ENCODE measurements at places on chromosomes 6 and 20.
A peak's percentile ranks its signal among the peaks of the same experiment; 100 is the strongest.

DNA sequence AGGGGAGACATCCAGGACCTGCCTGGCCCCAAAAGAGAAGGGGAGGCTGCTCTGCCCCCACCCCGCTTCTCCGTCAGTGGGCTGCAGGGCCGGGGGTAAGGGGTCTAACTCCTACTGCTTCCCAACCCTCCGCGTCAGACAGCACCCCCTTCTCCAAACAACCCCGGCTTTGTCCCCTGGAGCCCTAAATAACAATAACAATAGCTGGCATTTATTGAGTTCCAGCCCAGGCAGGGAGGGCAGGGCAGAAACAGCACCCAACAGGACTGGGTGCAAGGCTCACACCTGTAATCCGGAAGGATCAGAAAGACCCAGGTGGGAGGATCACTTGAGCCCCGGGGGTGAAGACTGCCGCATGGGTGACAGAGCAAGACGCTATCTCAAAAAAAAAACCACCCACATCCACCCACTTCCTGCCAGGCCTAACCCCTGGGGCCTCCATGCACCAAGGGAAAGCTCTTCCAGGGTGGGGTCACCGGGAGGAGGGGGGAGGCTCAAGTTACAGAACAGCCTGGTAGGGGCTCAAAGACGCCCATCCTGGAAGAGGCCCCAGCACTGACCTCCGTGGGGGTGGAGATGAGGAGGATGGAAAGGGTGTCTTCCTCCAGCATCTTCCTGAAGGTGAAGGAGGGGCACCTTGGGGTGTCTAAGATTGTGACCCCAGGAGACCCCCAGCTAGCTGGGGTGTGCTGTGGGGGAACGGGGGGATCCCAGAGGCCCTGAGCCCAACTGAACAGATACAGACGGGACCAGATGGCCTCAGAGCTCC is 1.3 kb upstream of the FNDC11 start:
- DNase-seq: no peak

- no peak for DNase-seq
These were observed 132.4 kb upstream of the FBXL4 start for GRCh38 chr6:99080191-99080590.

DNA sequence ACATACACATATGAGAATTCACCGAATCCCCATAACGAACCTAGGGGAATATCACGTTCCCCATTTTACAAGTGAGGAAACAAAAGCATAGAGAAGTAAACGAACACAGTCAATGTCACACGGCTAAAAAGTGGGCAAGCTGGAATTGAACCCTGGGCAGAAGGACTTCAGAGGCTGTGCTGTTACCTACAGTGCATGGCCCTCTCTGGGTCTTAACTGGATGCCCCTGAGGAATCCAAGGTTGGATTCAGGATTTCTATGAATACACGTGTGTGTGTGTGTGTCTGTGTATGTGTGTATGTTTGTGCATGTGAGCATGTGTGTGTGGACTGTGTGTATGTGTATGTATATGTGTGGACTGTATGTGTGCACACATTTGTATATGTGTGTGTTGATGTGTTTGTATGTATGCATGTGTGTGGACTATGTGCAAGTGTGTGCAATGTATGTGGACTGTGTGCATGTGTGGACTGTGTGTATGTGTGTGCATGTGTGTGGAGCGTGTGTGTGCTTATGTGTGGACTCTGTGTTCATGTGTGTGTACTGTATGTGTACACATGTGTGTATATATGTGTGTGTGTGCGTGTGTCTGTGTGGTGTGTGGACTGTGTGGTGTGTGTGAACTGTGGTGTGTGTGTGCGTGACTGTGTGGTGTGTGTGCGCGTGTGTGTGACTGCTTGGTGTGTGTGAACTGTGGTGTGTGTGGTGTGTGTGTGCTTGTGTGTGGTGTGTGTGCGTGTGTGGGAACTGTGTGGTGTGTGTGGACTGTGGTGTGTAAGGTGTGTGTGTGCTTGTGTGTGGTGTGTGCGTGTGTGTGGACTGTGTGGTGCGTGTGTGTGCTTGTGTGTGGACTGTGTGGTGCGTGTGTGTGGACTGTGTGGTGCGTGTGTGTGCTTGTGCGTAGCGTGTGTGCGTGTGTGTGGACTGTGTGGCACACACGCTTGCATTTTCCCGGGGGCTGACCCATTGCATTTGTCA is 49.0 kb downstream of the HNF4A start:
- DNase-seq: no peak

GRCh38 chr20:62818592-62819493 is 2.0 kb downstream of the COL9A3 start:
- peak; percentile 92 for DNase-seq

DNA sequence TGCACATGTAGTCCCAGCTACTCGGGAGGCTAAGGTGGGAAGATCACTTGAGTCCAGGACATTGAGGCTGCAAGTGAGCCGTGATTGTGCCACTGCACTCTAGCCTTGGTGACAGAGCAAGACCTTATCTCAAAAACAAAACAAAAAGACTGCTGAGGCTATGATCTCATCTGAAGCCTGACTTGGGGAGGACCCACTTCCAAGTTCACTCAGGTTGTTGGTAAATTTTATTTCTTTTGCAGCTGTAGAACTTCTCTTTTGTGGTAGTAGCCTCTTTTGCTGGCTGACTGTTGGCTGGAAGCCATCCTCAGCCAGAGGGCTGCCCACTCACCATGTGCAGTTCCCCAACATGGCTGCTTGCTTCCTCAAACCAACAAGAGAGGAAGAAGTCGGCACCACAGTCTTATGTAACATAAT is 36.8 kb upstream of the ME1 start:
- DNase-seq: no peak

DNA sequence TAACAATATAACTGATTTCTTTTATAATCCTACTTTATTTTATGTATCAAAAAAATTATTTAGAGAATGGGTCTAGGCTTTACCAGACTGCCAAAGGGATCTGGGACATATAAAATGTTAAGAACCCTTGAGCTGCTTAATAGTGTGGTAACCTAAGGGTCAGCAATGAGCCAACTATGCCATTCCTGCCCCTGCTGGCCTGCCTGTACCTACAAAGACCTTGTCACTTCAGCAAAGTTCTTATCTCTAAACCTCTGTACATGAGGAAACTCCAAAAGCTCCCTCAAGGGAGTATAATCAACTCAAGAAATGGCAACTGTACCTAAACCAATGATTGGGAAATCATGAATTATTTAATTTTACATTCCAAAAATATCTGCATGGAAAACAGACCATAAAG is 266.9 kb downstream of the PKHD1 start:
- DNase-seq: no peak

GRCh38 chr6:161649841-161650240 is 376.0 kb upstream of the AGPAT4 start:
- DNase-seq: no peak

DNA sequence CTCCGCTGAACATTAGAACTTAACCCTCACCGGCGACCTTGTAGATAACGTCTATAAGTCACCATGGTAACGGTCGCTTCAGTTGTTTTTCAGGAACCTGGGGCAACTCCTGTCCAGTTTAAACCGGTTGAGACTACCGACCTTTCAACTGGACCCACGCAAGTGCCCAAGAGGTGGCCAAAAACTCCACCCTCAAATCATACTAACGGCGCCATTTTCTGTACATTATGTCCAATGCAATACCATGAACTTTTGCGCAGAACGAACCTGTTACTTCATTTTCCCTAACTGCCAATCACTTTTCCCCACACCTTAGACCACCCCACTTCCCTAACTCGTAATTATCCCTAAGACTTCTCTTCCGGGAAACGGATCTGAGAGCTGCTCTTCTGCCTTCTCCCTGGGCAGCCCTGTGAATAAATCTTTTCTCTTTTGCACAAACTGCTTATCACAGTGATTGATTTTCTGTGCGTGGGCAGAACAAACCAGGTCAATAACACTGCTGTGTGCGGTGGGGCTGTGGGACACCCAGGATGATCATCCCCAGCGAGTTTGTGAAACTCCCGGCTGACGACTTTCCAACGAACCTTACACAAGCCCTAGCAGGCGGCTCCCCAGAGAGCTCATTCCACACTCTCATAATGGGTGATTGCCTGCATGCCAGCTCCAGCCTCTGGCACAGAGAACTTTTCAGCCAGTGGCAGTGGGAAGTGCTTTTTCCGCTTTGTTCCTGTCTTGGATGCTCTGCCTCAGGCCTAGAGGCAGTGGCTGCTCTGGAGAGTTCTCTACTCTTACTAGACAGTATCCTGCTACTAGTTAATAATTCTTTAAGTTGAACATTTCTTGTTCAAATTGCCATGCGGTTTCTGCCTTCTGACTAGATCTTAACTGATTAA is 28.6 kb downstream of the GPX5 start:
- no peak for DNase-seq

DNA sequence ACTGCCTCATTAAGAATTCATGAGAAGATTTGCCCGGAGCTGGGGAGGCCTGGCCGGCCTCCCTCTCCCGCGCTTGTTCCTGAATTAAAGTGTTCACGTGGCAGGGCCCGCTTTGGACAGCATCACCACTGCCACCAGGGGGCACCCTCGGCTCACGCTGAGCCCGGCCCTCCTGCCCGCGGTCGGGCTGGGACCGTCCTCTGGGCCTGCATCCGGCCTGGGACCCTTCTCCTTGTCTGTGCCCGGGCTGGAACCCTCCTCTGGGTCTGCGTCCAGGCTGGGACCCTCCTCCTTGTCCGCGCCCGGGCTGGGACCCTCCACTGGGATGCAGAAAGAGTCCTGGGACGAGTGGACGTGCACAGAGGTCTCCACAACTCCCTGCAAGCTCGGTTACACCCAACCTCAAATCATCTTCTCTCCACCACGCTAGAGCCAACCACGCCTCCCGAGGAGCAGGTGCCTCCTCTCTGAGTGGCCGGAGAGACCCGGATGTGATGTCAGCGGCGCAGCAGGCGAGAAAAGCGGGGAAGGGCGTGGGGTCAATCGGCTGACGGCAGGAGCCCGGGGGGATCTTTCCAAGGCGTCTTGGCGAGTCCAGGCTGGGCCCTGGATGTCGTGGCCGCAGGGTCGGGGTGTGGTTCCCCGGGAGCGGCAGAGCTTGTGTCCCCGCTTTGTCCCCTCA is 50.9 kb upstream of the DACT2 start:
- peak; percentile 85 for DNase-seq

DNA sequence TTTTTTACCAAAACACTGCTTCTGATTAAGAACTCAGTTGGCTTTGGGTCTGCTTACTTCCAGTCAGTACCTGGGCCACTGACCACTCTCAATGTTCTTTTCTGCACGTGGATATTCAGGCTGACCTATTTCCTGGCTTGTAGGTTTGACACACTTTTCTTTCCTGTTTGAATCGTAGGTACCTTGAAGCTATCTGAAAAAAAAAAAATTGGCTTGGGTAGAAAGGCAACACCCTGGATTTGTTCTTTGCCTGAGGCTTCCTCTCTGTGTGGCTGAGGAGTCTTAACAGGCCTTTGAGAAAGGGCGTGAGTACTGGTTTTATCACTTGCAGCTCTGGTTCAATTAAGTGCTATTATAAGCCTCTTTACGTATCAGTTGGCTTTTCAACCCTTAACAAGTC is 60.6 kb upstream of the IL20RA start:
- DNase-seq: no peak

DNA sequence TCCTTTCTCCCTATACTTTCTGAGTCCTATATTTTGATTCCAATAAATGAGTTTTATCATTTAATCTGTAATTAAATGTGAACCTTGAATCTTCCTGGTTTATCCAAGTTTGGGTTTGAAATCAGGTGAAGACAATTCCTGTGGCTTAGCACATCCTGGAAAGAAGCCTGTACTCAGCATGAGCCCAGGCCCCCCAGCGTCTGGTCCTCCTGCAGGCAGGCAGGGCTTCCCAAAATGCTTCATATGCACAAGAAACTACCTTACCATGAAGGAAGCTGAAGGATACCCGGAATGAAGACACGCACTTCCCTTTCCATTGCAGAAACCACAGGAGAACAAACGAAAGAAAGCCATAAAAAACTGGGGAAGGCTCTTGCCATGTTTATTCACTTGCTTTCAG is 157.4 kb upstream of the PDE10A start:
- DNase-seq: no peak

GRCh38 chr6:153959276-153959675 is 79.8 kb upstream of the OPRM1 start:
- DNase-seq: no peak

- DNase-seq: no peak
These were observed 265.0 kb upstream of the MARCKS start for GRCh38 chr6:113591896-113592827.

GRCh38 chr6:94175465-94175864 is 756.1 kb upstream of the EPHA7 start:
- no peak for DNase-seq

GRCh38 chr6:4781426-4781825 is 5.2 kb downstream of the CDYL start:
- DNase-seq: no peak

- no peak for DNase-seq
These were observed 484.9 kb downstream of the LMBRD1 start for GRCh38 chr6:69311888-69312287.

GRCh38 chr6:150176152-150176551 is 33.3 kb downstream of the PPP1R14C start:
- DNase-seq: no peak

DNA sequence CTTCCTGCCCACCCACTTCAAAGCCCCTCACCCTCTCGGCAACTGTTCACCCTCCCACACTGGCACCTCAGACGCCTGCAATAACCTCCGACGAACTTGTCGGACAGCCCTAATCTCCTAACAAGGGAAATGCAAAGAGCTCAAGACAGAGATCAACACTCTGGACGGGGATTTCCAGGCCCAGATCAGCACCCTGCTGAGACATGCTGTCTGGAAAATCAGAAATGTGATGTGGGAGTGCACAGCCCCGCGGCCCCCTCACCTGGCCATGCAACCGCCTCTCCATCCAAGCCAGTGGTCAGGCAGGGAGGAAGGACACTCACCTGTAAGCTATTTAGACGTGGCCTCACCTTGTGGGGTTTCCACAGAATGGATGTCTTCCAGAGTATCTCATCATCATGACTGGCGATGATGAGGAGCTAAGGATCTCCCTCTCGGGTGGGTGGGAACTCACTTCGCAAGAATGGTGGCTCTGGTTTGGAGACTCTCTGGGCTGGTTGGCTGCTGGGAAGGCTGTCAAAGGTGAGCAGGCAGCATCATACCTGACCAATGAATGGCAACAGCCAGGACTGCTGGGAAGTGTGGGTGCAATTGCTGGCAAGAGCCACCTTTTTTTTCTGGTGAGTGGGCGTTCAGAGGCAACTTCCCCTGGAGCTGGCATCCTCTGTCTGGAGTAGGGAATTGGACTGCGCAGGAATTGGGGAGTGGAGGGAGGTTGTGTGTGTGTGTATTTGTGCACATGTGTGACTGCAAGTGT is 28.1 kb upstream of the ADTRP start:
- no peak for DNase-seq

GRCh38 chr6:160238761-160239751 is 19.6 kb downstream of the SLC22A2 start:
- no peak for DNase-seq

GRCh38 chr20:21702553-21703470 is 2.7 kb upstream of the PAX1 start:
- DNase-seq: peak; percentile 82

DNA sequence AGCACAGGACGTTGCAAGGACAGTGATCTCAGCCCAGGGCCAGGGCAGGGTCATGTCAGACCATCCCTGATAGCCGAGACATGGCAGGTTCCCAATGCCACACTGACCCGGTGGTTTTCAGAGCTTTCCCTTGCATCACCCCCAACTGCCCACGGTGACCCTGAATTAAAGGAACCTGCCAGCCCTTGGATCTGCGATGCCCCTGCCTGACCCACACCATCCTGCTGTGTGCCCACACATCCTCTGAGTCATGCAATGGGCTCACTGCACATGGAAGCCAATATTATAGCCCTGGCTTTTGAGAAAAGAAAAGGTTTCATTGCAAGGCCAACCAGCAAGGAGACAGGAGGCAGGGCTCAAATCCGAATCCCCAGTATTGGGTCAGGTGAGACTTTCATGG is 132.6 kb upstream of the CST7 start:
- no peak for DNase-seq

Data from urothelium cell line (cell line).